Right ventricle myocardium inferior (tissue), 1 donor: ENCODE measurements at places on chromosomes 2 and 18. TPM values are rescaled to one million over a fixed set of nuclear protein-coding genes. Genes with fewer than 3 reads are reported as not detected.
A peak's percentile ranks its signal among the peaks of the same experiment; 100 is the strongest.

Gene VWA3B
- total RNA-seq, result 0.38 TPM

Gene ARL4C
- 2.5 TPM for total RNA-seq

Gene DPP4
- total RNA-seq, result 5.4 TPM

Gene NT5C1B
- not detected for total RNA-seq

Gene MOGAT1
- 0.38 TPM for total RNA-seq

Gene NGEF
- total RNA-seq, result 0.51 TPM

Gene LYPD6B
- not detected for total RNA-seq

Gene RESP18
- not detected for total RNA-seq

DNA sequence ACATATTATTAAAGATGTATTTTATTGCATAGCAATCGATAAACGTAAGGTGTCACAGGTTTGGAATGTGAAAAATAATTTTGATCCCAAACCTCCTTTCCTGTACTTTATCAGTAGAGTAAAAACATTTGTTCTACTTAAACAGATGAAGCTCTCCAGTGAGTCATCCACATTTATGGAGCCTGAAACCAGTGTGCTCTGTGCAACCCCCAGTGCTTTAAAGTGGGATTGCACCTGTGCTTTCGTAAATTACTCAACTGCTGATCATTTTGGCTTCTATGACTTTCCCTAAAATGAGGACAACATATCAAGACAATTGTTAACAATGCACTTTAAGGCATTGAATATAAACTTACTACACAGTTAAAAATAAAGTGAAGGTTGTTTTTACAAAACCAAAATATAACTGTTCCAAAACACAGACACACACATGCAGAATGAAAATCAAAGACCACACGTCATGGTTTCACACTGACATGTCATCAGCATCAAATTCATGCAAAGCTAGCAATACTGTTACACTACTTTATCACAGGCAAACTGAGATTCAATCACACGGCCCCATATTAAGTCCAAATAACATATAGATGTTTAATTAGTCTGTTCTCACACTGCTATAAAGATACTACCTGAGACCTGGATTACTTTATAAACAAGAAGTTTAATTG, 9.7 kb downstream of the TMEM18 start:
- DNase-seq, result no peak

- no peak for DNase-seq
Observed at GRCh38 chr2:212381428-212382102, 157.0 kb downstream of the ERBB4 start.

- DNase-seq, result no peak
Observed at GRCh38 chr2:46337208-46337994, 40.2 kb downstream of the EPAS1 start.

DNA sequence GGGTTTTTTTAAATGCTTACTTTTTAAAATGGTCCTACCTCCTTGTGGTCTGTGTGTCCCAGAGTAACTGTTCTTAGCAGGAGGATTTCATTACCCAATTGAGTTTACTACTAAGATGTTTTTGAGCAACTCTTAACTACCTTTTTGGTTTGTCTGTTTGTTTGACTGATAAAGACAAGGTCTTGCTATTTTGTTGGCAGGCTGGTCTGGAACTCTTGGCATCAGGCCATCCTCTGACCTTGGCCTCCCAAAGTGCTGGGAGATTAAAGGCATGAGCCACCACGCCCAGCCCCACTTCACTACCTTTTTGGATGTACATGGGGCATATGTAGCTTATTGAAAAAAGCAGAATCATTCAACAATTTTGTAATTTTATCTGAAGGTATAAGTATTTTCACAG, 14.9 kb downstream of the MRPS9 start:
- DNase-seq, result no peak

GRCh38 chr2:176166272-176166671, 9.2 kb downstream of the HOXD3 start:
- no peak for DNase-seq

DNA sequence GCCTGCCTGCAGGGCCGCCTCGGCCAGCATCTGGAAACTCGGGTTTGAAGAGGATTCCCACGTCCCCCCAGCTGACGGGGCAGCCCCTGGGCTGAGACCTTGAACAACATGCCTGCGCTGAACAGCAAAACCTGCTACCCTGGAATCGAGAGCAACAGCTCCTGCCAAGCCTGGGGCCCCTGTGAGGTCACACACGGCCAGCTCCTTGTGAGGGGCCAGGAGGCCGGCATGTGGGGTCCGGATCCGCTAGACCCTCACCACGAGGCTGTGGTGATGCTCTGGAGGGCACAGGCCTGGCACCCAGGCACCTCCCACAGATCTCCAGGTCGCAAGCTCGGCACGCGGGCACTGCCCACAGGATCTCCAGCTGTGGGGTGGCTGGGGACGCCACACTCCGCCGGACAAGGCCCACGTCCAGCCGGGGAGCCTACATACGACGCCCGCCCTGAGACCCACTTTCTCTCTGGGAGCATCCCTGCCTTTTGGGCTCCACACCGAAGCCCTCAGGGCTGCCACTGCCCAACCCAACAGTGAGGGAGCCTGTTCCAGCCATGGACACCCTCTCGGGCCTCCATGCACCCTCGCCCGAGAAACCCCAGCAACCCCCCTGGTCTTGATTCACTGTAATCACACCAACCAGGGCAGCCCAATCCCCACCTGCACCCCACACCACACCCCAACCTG, 34.1 kb downstream of the SLC66A2 start:
- no peak for DNase-seq

DNA sequence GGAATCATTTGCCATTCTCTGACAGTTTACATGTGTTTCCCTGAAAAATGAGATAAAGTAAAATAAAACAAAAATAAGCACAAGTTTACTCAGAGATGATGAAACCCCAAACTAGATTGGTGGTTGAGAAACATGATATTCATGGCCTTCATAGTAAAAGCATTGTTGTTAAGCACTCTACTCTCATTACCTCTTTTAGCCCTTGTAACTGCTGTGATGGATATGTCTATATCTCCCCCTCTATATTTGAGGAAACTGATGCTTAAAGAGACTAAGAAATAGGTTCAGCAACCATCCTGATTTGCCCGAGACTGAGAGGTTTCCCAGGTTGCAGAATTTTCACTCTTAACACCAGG, 33.9 kb upstream of the GALNT3 start:
- no peak for DNase-seq

DNA sequence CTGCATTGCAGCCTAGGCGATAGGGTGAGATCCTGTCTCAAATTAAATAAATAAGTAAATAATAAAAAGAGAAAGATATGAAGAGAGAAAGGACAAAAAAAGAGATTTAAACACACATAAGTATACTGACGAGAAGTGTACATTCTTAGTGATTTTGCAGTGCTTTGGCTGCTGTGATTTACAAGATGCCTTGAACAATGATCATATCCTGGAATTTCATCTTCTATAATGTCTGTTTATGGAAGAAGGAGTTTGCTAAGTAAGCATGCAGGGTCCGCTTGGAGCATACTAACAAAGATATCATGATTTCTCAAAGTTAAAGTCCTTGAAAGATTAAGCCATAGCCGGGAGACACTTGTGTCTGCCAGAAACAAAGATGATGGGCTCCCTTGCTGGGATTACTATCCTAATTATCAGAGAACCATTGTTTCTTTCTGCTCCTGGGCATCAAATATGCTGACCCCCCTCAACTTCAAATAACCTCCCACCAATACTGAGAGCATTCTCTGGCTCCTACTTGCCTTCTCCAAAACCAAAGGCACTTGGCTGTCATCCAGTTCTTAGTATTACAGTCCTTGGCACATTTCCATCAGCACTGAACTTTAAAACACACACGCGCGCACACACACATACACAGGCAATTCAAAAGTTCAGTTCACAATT, 47.5 kb upstream of the STAM2 start:
- DNase-seq, result peak; percentile 69

DNA sequence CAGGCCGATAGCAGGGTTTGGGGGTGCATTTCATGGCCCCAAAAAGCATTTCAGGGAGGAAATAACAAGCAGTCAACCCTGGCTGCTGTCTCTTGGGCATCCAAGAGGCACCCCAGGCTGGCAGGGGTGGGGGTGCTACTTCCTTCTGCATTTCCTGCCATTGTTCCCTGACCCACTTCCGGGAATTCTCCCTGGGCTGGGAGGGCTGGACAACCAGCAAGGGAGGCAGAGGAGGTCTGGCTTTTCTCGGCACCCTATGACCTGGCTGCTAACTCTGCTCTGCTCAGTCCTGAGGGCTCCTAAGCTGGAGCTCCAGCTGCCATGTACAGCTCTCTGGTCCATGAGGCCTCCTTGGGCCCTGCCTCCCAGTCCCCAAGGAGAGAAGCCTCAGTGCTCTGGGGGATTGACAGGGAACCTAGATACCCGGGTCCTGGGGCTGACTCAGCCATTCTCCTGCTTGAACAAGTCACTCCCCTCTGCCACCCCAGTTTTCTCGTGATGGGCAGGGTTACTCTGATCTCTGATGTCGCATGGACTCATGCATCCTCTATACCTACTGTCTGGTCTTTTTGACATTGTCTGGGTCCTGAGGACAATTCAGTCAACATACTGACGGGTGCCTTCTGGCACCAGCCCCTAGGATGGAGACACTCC, 47.2 kb downstream of the DYSF start:
- no peak for DNase-seq

DNA sequence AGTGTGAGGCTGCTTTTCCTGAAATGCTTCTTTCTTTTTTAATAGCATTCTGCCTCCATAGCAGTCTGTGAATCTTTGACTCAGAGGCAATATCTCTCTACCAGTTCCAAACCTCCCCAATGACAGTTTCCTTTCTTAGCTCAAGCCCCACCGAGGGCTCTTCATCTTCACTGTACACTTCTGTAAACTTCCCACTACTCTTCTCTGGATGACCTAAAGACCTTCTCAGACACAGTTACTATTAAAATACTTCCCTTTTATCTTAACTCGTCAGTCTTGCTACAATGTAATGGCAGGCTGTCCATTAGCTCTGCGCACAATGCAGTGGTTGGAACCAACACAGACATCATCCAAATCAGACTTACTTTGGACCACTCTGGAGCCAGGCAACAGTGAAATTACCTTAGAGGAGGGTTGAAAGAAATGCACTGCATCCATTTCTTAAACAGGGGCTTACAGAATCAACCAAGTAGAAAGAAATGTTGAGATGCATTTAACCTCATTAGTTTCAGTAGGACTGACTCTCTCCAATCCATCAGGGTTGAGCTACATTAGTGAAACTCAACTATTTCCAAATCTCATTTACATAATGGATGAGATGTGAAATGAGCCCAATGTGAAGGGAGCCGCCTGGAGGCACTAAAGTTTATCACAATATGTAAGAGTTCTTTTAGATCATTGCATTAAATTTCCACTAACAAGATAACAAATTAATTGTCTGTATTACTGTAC, 343.8 kb downstream of the SETBP1 start:
- no peak for DNase-seq

GRCh38 chr2:217939220-217939619, 63.6 kb downstream of the TNS1 start:
- DNase-seq, result no peak

GRCh38 chr2:57894381-57894780, 152.2 kb upstream of the VRK2 start:
- DNase-seq, result no peak

DNA sequence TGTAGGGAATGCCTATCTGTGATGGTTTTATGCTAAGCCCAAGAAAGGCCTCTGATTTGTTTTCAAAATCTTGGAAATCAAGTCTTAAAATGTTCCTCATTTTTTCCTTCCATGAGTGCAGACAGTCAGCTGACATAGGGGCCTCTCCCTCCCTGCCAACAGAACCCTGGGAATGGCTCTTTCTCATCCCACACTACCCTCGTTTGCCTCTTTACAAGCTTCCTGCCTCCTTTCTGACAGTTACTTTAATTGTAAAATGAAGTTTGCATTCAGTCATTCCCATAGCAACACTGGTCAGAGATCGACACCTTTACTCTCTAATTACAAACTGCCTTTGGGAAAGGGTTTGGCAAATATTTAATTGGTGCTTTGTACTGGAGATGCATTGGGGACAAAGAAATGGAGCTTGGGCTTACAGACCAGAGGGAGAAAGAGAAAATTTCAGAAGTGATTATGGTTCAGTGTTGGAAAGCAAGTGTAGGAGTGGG, 25.4 kb downstream of the KIF5C start:
- no peak for DNase-seq

DNA sequence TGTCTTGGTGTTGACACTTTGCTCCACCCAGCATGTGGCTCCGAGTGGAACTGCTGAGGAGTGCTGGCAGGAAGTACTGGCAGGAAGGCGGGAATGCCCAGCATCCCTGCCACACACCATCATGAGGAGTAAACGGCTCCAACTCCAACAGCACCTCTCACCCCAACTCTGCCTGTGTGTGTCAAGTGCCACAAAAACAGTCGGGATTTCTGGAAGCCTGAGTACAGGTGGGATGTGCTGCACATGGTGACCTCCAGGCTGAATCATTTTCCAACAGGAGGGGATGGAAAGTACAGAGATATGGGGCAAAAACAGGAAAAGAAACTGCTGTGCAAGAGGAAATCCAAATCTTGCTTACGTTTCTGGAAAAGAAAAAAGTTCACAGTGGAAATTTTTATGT, 53.6 kb downstream of the PARD6G start:
- no peak for DNase-seq

- no peak for DNase-seq
Observed at GRCh38 chr18:44518666-44519065, 162.0 kb upstream of the SETBP1 start.

DNA sequence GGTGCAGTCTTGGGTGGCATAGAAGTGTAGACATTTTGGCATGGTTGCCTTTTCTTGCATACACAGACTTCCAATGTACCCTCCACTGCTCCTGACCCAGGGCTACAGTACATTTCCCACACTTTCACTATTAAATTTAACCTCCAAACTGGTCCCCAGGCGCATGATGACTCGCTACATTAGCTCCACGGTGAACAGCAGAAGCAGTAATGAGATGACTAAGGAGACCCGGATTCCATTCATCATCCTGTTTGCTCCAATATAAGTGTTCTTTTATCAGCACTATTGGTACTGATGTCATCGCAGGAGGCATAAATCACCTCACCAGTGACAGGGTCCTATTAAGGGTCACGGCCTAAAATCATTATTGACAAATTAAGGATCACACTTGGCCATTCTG, 316.5 kb downstream of the EN1 start:
- DNase-seq, result no peak

DNA sequence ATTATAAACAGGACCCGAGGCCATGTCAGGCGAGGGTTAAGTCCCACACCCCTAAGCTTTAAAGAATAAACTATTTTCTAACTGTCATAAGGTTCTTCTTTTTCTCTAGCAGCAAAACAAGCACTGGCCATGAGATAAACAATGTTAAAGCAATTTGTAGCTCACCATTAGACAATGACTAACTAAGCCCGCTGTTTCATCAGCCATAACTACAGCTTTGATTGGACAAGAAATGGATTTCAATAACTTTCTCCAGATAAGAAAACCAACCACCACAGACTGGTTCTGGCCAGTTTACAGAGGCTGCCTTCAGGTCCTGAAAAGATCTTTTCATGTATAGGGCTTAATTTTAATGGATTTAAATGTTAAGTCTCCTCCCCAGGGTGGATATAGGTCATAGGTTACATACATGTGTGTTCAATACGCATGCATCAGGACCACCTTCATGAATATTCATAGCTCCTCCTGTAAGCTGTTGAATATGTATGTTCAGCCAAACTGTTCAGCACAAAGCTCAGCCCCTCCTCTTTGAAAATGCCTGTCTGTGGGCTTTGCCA, 108.7 kb upstream of the RAB6C start:
- no peak for DNase-seq
